ENCODE measurements at places on chromosomes 12 and 14.

DNA sequence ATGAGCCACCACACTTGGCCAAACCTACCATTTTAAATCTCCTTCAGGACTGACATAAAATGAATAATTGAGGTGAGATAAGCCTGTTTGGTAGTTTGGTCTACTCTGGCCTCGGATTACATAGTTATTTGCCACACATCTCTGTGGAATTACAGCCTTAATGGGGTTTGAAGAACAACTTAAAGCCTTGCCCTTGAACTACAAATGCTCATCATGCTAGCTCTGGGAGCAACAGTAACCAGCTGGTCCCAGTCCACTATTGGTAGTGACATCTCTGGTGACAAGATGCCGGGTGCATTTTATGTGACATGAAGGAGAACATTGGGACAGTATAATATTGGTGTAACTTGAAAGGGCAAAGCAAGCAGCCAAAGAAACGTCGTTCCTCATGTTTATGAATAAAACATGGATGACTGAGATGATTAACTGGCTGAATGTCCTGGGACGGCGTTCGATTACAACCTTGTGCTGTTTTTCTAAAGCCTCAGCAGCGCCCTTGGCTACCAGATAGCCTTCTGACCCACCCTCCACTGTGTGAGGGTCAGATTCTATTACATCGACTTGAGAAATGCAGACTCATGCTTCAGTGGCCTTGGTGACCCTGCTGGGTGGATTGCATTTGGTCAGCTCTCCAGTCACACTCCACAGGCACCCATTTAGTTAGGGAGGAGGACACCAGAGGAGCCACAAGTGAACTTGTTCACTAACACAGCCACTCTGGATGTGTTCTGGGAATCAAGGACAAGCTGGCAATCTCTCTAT, 41.5 kb downstream of the BEST3 start:
- no peak for DNase-seq

GRCh38 chr12:125276567-125276966, 211.3 kb downstream of the AACS start:
- DNase-seq: no peak

DNA sequence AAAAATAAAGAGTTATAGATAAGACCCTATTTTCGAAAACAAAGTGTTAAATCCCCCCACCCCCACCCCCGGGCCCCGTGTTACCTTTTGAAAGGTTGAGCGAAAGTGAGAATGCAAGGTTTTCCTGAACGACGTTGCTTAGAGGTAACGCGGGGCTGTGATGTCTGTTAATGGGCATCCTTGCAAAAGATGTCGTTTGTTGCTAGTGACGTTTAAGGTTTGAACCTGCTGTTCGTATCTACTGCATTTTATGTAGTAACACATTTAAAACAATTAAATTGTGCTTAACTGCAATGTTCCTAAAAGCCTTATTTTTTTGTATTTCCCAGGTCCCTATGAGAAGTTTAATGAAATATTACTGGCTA, 1.2 kb downstream of the CPSF6 start:
- DNase-seq: no peak

GRCh38 chr14:28773861-28774691, 7.5 kb downstream of the FOXG1 start:
- no peak for DNase-seq

GRCh38 chr14:36477266-36477665, 42.8 kb downstream of the NKX2-1 start:
- DNase-seq: no peak

Data from stimulated activated CD8-positive, alpha-beta memory T cell treated with anti-CD3 and anti-CD28 coated beads, Interleukin-12 subunit alpha, Interleukin-12 subunit beta, amount 100 ng/mL, for 4 hours (primary cell).